Panc1 (cell line): ENCODE measurements at places on chromosomes 16 and 17. TPM values are rescaled to one million over a fixed set of nuclear protein-coding genes. Genes with fewer than 3 reads are reported as not detected.

The CNGB1 gene
- not detected for total RNA-seq

The HAS3 gene
- 6.9 TPM for total RNA-seq

The SLC6A2 gene
- 0.10 TPM for total RNA-seq

The FOXN1 gene
- total RNA-seq, result not detected

The LDHD gene
- total RNA-seq, result 3.1 TPM

The MYH13 gene
- total RNA-seq, result not detected
